Mucosa of descending colon (tissue), 3 donors: ENCODE measurements at places on chromosomes 11 and 22. TPM values are rescaled to one million over a fixed set of nuclear protein-coding genes. Genes with fewer than 3 reads are reported as not detected.

Gene ARVCF
- total RNA-seq, result 11.2 TPM

Gene OSBPL5
- 43.6 TPM for total RNA-seq

Gene KRTAP5-2
- total RNA-seq, result not detected

Gene SEZ6L
- total RNA-seq, result 0.09 TPM

Gene HTR3B
- total RNA-seq, result not detected

Gene SLC6A5
- not detected for total RNA-seq

Gene TREH
- total RNA-seq, result 2.2 TPM

Gene APIP
- 44.9 TPM for total RNA-seq

Gene SLC22A12
- not detected for total RNA-seq

Gene KCNQ1
- total RNA-seq, result 15.5 TPM

Gene DAGLA
- total RNA-seq, result 12.0 TPM

Gene ROM1
- 11.9 TPM for total RNA-seq

Gene ALDH3B1
- total RNA-seq, result 8.6 TPM

Gene MS4A4E
- total RNA-seq, result 1.7 TPM

Gene TRIM51
- total RNA-seq, result not detected

Gene ZNRF3
- 10.6 TPM for total RNA-seq
